Inflammatory macrophage (primary cell): ENCODE measurements at places on chromosomes 3 and 15.

DNA sequence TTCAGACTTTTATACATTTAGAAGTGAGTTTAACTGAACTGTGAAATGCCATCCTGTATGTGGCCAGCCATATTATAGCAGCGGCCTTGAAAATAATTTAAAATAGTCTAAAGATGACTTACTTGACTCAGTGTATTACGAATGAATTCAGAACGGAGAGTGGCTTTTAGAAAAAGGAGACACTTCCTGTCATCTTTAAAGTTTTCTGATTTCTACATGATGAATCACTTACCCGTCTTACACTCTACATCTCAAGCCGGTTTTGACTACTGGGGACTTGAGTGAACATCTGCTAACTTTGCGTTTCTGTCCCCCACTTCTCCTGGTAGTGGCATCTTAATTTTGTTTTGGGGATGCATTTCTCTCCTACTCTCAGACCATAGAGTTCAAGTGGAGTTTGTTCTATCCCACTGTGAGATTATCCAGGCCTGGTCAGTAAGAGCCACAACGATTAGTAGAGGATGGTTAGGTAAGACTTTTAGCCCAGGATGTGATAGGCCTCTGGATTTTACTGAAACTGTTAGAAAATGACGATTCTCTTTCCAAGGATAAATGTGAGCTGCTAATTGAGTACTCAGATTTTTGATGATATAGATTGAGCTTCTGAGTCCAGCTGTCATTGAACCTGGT is 175.4 kb upstream of the CADPS start:
- DNase-seq, result no peak

DNA sequence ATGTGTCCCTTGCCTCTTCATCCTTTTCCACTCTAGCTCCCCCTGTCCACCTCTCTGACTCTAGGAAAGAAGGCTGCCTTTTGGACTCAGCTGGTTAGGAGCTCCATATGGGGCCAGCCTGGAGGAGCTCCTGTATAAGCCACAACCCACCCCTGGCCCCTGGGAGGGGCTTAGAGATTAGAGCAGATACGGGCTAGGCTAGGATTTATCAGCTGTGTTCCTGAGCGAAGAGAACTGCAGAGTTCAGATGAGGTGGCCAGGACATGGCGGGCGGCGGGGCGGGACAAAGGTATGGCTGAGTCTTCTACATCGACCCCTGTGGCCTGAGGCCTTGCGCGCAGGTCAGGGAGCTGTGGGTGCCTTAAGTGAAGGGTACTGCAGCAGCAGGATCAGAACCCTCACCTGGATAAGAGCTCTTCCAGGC is 7.9 kb downstream of the NBEAL2 start:
- no peak for DNase-seq

- no peak for DNase-seq
Measured at GRCh38 chr3:24595796-24596195, 101.1 kb upstream of the THRB start.

- no peak for DNase-seq
Measured at GRCh38 chr3:71684046-71684756, 41.0 kb downstream of the EIF4E3 start.

- DNase-seq, result peak; percentile 68
Measured at GRCh38 chr3:184005941-184006507, 11.7 kb downstream of the ABCC5 start.

DNA sequence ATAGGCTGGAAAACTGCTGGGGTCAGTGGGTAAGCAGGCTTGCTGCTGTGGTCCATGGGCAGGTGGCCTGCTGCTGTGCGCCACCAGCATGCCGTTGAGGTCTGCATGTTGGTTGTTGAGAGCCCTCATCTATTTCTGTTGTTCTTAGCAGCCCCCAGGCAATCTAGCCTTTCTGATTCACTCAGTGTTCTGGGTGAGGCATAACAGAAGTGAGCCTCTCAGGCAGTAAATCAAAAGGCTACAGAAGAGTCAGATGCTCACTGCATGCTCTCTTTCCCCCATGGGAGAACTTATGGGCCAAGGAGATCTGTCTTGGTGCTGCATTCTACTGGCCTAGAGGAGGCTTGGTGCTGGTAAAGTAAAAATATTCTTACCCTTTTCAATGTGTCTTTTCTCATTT is 67.8 kb upstream of the ATP10A start:
- no peak for DNase-seq

DNA sequence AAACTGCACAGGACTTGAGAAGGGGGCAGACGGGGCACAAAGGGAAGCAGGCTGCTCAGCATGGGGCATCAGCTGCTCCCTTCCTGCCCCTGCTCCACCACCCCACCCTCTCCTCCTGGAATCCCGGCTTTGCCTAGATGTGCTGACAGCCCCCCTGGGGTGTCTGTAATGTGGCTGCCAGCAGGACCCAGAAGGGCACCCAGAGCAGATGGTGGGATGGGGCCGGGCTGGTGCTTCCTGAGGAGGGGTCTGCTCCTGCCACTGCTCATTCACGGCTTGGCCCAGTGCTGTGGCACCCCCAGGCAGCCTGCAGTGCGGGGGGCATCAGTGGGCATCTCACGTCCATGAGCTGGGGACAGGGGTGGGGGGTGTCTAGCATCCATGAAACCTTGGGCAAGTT is 10.2 kb downstream of the H1-8 start:
- DNase-seq, result no peak

DNA sequence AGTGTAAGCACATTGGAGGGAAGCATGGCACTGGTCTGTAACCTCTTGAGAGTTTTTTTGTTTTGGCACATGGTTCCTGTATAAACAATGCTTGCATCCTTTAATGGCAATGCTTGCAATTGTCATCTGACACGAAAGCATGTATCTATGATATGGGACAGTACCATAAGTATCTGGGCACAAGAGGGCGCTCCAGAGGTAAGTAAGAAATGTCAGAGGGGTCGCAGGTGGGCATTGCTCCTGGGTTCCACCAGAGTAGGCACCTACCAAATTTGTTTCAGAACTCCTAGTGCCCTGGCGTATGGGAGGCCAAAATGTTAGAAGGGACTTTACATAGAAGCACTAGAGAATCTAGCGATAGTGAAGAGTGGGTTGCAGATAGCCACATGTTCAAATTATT is 58.7 kb upstream of the BCHE start:
- no peak for DNase-seq

DNA sequence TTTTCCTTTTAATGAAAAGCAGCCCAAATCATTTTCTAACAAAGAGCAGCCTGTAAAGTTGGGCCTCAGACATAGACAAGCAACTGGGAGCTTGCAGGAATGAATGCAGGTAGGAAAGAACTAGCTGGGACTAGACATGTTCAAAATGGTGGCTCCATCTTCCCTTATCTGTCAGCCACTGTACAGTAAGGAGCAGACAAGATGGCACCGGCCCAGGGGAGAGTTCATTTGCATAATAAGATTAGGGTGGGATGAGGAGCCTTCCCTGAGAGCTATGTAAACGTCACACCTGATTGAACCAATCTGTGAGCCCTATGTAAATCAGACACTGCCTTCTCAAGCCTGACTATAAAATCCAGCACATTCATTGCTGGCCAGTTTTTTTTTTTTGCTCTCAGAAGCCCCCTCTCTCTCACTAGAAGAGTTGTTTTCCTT is 59.7 kb upstream of the GK5 start:
- no peak for DNase-seq

- no peak for DNase-seq
Measured at GRCh38 chr3:111605493-111605892, 10.3 kb upstream of the ZBED2 start.

GRCh38 chr3:24562895-24563294 is 68.2 kb upstream of the THRB start:
- DNase-seq, result no peak

DNA sequence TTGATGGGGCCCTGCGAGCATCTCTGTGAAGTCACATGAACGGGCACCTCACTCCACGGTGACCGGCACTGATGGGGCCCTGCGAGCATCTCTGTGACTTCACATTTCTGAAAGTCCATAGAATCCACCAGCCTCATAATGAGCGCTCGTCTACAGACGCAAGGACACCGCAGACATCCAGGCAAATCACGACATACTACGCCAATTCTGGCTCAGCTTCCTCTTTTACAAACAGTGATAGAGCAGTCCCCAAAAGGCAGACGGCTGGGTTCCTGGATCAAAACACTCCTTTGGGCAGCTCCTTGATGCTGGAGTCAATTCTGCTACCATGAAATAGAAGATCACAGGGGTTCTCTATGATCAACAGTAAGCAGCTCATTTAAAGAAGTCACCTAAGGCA is 125.4 kb downstream of the XXYLT1 start:
- no peak for DNase-seq

GRCh38 chr3:3403700-3404099 is 224.2 kb upstream of the CRBN start:
- DNase-seq, result no peak

DNA sequence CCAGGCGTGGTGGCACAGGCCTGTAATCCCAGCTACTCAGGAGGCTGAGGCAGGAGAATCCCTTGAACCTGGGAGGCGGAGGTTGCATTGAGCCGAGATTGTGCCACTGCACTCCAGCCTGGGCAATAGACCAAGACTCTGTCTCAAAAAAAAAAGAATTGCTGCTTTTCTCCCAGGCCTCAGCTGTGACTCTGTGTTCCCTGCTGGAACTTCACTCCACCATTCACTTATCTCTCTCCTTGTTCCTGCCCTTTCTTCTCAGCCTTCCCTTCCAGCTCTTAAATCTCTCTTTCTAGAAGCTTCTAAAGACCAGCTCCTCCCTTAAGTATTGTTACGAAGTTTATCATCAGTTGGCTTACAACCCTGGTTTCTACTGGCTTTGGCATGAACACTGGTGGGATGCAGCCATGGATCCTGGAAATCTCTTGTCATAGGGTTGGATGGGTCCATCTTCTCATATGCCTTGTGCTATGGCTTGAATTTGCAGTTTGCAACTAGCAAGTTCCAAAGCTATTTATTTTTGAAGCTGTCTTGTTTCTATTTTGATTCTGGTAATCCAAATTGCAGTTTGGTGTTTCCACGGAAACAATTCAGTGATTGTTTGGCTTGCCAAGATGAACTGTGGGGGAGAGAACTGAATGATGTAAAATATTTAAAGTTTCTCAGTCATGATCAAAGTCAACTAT is 10.5 kb downstream of the C3orf62 start:
- no peak for DNase-seq

DNA sequence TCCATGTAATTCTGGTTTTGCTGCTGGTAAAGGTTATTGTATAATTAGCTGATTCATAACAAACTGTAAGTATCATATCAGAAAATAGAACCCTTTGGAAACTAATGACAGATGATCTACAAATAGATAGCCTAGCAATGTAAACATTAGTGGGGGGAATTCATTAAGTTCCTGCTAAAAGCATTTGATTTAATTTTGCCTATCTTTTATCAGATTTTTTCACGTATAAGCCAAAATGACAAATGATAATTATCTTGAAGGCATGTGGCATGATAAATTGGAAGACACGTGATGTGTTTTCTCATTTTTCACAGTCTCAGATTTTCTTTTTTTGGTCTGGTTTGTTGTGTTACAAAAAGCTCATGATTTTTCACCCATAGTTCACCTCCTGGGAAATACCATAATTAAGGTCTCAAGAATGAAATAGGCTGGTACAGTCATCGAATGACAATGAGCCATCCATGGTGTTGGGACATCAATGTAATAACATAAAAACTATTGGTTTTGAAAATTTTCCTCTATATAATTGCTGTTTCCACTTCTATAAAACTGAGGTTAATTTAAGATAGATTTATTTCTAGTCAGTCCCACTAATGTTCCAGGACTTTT is 325.9 kb upstream of the TBL1XR1 start:
- no peak for DNase-seq
